WTC11 (cell line): ENCODE measurements at places on chromosomes 6 and 20. TPM values are rescaled to one million over a fixed set of nuclear protein-coding genes. Genes with fewer than 3 reads are reported as not detected.

- DNase-seq: no peak
Measured at GRCh38 chr20:10447028-10447427, 11.9 kb downstream of the SLX4IP start.

DNA sequence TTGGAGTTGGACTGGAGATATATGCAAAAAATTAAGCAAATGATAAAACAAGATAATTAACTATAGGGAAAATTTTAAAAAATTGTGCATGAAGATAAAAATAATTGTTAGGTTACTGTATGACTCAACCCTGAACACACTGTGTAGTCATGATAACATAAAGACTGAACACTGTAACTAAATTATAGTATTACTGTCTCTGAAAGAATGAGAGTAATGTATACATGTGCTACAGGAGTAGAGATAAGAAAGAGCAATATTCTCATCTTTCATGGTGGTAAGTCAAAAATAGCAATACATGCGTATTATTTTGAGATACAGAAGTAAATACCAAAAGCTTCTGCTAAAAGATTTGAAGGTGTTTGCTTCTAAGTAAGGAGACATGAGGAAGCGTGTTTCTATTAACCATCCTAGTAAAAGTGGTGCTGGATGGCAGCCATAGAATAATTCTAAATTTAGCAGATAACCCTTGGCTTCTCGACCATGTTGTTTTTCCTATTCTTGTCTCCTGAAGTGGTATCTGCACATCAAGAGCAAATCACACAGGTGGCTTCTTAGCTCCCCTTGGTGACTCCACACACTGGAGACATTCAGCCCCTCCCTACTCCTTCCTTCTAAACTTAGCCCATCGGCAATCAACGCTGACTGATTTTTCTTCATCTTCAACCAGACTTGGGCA, 390.6 kb upstream of the PLCB4 start:
- DNase-seq: no peak

GRCh38 chr6:121437851-121438651, 2.6 kb downstream of the GJA1 start:
- DNase-seq: peak; percentile 60

GRCh38 chr6:113018351-113019151, 671.4 kb downstream of the RFPL4B start:
- no peak for DNase-seq

DNA sequence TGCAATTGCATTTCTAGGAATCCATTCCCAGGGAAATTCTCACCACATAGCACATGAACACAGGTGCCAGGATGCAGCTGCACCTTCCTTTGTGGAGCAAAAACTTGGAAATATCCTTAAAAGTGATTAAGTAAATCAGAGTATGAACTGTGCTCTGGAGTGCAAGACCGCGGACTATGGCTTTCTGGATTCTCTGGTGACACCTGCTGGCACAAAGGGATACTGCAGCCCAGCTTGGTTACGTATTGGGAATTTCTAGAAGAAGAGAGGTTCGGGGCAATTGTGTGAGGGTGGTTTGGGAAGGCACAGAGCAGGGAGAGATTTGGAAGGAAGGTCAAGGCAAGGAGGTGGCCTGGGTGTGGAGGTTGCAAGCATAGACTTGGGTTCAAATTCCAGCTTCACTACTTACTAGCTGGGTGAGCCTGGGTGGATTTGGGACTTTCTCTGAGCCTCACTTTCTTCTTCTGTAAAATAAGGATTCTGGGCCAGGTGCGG, 15.9 kb upstream of the PEDS1 start:
- peak; percentile 92 for DNase-seq

GRCh38 chr20:43689165-43689564, 22.3 kb downstream of the MYBL2 start:
- DNase-seq: no peak

DNA sequence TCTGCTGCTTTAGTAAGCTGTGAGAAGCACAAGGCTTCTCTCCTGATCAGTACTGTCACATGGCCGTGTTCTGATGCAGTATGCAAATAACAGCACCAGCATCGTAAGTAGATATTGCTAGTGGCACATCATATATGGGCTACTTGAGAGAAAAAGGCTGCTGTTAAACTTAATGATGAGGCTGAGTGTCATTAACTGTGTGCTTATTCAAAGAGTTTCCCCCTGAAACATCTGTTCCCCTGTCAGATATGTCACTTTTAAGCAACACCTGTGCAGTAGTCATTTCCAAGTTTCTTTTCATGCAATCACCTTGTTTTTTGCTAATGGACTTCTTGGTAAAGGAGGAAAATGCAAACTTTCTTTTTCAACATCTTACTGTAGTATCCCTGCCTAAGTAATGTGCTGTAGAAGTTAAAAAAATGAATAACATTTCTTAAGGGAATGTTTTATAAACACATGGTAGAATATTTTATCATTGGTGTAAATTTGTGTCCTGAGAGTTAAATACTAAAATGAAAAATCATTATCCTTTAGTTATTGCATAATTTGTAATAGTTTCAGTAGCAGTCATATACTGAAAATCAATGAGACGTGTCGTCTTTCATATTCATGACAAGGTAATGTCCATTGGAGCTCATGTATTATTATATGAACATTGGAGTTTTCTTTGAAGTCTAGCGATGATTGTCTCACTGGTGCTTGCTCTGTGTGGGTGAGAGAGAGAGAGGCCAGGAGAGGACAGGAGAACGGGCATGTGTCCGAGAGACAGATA, 366.3 kb downstream of the CDKAL1 start:
- DNase-seq: no peak

- DNase-seq: no peak
Measured at GRCh38 chr6:147067184-147067583, 137.0 kb upstream of the STXBP5 start.

DNA sequence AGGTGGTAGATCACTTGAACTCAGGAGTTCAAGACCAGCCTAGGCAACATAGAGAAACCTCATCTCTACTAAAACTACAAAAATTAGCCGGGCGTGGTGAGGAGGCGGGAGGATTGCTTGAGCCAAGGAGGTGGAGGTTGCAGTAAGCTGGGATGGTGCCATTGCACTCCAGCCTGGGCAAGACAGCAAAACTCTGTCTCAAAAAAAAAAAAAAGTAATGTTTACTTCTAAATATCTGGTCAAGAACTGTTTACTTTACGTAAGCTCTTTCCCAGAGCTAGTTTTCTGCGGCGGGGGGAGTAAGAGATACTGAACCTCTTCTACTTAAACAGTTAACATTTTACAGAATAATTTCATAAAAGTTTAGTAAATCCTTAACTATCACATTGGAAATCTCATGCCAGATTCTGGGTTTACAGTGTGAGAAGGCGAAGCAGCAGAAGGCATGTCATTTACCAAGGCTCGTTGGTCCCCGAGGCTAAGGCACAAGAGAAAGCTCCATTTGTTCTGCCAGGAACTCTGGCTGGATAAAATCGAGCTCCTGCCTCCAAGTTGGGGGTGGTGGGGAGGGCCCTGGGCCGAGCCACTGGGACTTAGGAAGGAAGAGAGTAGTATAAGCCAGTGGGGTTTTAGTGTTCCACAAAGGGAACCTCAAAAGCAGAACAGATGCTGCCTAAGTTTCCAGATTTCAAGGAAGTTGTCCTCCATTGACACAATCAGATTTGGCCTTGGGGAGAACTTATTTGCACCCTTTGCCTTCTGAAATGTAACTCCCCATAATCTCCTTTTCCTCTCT, 41.7 kb downstream of the ARFGEF2 start:
- DNase-seq: no peak

GRCh38 chr20:39878809-39879208, 810.2 kb downstream of the MAFB start:
- no peak for DNase-seq

DNA sequence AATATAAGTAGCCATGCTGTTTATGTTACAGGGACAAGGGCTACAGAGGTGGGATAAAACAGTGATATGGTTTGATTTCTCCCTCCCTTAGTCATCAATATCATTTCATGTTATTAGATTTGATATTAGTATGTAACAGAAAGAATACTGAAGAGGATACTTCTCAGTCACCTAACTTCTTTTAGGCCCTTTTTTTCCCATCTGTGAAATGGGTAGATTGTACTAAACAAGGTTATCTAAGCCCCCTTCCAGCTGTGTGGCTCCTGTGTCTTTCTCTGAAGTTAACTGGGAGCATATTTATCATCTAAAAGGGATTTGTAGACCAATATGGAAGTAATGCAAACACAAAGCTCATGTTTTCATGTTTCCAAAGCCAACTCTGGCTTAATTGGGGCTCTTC, 7.7 kb downstream of the NOX3 start:
- no peak for DNase-seq

DNA sequence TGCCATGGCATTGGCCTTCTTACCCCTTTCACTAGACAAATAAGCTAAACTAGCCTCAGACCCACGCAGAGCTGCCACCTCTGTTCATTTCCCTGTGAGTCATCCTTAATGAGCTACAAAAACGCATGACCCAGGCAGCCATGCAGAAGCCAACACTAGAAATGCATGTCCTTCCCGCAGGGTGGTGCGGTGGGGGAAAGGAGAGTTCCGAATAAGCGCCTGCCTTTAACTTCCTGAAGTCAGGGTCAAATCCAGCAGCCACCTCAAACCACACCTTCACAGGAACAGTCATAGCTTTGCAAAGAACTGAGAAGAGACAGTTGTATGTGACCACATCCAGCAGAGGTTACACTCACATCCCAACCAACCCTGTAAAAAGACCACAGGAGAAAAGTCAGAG, 40.4 kb downstream of the IRF4 start:
- no peak for DNase-seq

Gene SUMO4
- total RNA-seq: 0.55 to 1.2 TPM (median 0.73 TPM) in 3 replicates

Gene CALHM5
- 0.07 to 0.11 TPM (median 0.09 TPM) in 3 replicates for total RNA-seq

Gene FKBP5
- total RNA-seq: 27.0 to 29.4 TPM (median 27.2 TPM) in 3 replicates

Gene RNF5
- total RNA-seq: 108 to 114 TPM (median 111 TPM) in 3 replicates

Gene SLC44A4
- total RNA-seq: 3.1 to 3.5 TPM (median 3.5 TPM) in 3 replicates

Gene SLC17A4
- total RNA-seq: 0.05 to 0.07 TPM in 2 of 3 replicates, not detected in the other

Gene PTK6
- total RNA-seq: 0.22 to 0.53 TPM (median 0.32 TPM) in 3 replicates

Gene DUSP15
- 1.7 to 2.4 TPM (median 2.0 TPM) in 3 replicates for total RNA-seq
